Fibroblast of skin of right biceps (primary cell): ENCODE measurements at places on chromosomes 13 and 19.

GRCh38 chr19:16249826-16250404 lies 52.2 kb downstream of the AP1M1 start:
- peak; percentile 63 for DNase-seq

- no peak for DNase-seq
Observed at GRCh38 chr19:18533058-18533457, 10.3 kb downstream of the FKBP8 start.

GRCh38 chr13:106350208-106350607 lies 185.3 kb downstream of the EFNB2 start:
- DNase-seq, result no peak

DNA sequence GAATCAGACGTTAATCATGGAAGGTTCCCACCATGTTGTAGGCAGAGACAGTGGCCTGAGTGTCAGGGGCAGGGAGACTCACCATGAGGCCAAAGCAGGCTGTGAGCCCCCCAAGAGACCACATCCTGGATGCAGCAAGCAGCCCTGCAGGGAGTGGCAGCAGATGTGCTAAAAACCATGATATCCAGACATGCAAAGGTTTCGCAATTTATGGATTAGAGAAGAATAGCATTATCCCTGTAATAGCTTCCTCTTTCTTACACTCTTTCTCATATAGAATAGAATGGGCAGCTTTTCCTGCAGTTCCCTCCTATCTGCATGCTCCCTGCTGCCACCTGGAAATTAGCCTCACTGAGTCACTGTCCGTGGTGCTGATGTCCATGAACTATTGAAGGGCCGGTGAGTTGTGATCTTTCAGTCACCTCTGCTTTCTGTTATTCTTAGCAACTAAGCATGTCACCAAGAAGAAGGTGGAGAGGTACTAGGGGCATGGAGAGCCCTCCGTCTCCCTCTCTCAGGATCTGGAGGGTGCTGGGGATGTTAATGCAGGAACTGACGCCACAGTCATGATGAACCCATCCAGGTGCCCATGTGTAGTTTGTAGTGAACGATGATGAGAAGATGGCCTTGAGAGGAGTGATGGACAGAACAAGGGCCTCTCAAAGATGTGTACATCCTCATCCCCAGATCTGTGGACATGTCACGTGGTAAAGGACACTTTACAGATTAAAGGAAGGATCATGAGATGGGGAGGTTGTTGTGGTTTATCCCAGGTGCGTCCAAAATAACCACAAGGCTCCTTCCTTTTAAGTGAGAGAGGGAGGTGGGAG lies 9.9 kb downstream of the CEACAM4 start:
- DNase-seq, result peak; percentile 3

GRCh38 chr13:109740121-109740520 lies 46.3 kb downstream of the IRS2 start:
- DNase-seq, result no peak

- peak; percentile 56 for DNase-seq
Observed at GRCh38 chr13:93001866-93002461, 224.6 kb upstream of the GPC6 start.

DNA sequence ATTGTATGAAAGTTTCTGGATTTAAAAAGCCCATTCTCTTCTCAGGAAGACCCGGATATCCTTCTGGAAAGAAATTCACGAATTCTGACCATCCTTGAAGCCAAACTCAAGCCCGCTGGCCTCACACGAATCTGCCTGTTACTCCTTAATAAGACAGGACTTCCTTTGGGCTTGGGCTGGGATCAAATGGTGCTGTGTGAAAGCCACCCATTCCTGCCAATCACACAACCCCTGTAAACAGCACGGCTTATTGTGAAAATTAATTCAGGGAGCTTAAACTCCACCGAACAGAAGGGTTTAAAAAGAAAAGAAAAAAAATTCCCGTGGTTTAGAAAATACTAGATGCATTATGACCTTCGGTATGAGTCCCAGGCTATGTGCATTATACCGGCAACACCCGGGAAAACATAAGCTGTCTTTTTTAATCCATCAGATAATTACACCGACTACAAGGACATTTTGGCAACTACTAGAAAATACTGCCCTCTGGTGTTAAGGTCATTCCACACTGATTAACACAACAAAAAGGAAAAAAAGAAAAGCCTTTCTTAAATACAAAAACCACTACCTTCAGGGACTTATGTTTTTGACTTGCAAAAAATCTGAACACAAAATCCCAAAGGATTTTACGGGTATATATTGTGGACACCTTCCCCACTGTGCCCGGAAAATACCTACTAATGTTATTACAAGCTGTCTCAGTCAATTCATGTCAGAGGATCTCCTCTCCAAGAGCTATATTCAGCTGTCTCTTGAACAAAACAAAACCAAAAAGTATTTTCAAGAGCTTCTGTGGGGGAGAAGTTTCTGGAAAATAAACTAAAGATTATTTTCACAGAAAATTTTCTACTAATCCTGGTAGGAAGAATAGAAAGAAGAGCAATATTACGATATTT lies 76.0 kb upstream of the LSM14A start:
- DNase-seq, result peak; percentile 45
